ENCODE measurements at places on chromosomes 12 and 14.

DNA sequence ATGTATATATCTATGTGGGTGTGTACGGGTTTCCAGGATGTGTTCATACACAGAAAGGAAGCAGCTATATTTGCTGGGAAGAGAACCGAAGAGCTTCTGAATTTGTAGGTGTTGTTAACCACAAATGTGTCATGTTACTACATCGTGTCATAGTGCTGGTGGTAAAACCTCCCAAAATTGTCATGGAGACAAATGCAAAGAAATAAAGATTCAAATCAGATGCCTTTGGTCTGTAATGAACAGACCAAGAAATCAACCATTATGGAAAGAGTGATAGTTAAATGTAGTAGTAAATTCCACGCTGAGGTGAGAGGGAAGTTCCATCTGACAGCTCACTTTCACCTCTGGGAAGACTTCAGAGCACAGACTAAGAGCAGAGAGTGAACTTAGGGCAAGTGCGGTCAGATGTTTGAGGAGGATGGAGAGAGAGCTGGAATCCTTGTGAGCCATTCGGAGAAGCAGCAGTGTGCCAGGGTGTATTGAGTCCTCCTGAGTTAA is 487.5 kb downstream of the TMEM121 start:
- DNase-seq: no peak

DNA sequence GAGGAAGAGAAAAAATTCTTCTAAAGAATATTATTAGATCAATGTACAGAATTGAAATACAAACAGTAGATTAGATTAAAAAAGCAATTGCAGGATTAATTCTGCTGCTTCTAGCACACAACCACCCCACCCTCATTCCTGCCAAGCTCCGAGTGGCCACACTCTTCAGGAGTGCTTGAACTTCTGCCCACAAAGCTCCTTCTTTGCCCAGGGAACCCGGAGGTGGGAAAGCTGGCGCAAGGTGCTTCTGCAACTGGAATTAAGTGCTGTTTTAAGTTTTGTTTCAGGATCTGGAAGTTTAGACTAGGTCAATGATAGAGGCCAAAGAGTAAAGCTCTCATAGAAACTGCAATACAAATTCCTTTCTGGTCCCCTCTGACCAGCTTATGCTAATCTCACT is 94.1 kb upstream of the BMP4 start:
- DNase-seq: no peak

GRCh38 chr14:53384536-53384935 is 231.4 kb upstream of the DDHD1 start:
- DNase-seq: no peak

- no peak for DNase-seq
These were observed 187.4 kb upstream of the SLC16A7 start for GRCh38 chr12:59408431-59408830.

- DNase-seq: no peak
These were observed 19.6 kb downstream of the RMST start for GRCh38 chr12:97482143-97482693.
